GM20000 (cell line): ENCODE measurements at places on chromosomes 11 and 22.

DNA sequence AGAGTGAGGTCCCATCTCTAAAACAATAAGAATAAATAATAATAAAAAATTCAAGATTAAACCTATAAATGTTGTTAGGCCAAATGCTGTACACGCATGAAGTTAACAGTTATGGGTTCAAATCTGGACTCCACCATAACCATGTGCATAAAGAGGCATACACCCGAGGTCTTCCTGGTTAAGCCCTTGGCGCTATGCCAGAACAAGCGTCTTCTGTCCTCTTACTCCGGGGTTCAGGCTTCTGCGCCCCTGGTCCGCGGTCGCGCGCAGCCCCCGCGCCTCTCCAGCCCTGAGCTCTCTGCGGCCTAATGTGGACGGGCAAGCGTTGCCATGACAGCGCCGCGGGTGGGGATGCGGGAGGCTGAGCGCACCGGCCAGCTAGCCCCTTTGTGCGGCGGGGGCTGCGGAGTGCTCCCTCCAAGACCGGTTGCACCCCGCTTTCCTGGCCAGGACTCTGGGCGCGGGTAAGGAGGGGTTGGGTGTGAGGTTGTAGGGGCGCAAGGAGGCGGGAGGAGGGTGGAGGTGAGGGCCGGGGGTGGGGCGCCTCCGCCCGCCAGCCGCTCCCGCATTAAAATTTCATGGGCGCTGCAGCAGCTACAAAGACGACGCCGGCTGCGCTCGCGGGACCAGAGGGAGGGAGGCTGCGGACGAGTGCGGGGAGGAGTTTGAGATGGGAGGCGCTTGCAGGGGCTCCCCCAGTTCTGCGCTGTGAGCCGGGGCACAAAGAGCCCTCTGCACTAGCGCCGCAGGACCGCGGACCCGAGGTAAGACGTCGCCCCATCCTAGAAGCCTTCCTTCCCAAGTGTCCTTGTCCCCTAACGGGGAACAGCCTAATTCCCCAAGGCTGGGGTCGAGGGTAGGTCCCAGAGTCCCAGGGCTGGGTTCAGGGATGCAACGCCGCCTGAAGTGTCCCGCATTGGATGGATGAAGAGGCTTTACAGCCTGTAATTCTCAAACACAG lies at the start of gene MIAT:
MIAT (plus strand) TSS at position 698 of the 961 bp plus-strand sequence.
- DNase-seq: peak; percentile 83

GRCh38 chr22:35400501-35400790 lies 506 bp downstream of the MCM5 start:
- DNase-seq: no peak

GRCh38 chr22:17918840-17919239 lies 105.5 kb downstream of the MICAL3 start:
- DNase-seq: no peak

DNA sequence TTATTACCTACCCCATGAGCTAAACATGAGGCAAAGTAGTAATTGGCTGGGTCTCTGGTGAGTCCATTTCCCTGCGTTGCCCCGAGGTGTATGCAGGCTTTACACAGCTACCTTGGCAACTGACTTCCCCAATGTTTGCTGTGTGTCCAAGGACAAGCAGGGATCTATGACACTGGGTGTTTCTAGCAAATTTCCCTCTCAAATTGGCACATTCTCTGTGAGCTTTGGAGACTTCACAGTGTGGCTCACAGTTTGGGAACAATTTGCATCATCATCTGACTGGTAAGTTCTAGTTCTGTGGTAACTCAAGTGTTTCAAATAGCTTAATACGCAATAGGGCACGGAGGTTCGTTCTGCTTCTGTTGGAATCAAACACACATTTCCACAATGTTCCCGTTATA lies 12.5 kb downstream of the NNMT start:
- DNase-seq: no peak

GRCh38 chr11:110338684-110339083 lies 42.3 kb upstream of the RDX start:
- DNase-seq: no peak

GRCh38 chr11:34165786-34166555 lies 60.5 kb downstream of the NAT10 start:
- no peak for DNase-seq

GRCh38 chr11:83027794-83028193 lies 43.9 kb downstream of the RAB30 start:
- DNase-seq: no peak

DNA sequence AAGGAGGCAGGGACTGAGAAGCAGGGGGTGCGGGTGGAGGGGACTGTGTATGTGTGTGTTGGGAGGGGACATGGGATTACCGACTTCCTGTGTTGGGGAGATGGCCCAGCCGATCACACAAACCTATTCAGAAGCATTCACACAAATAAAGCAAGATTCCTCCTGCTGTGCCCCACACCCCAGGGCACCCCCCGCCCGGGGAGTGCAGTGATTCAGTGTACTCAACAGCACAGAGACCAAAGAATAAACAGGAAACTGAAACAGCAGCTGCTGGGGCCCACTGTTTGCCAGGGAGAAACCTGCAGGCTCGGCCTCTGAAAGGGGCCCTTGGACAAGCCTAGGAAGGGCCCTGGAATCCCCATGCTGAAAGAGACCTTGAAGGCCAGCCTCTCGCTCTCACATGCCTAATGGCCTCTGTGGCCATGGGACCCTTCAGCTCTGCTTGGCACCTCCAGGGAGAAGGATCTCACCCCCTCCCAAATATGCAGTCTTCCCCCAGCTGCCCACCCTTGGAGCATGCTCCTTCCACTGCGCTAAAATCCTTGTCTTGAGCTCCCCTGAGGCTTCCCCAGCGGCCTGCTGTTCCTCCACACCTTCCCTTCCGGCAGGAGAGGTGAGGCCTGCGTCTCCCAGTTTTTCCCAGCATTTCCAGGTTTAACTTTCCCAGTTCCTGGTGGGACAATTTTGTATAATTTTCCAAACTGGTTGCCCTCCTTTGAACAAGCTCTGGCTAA lies 72.9 kb downstream of the CSNK2A3 start:
- no peak for DNase-seq

- no peak for DNase-seq
These were observed at the start of gene CHST1 for GRCh38 chr11:45665206-45665932. CHST1 (minus strand) TSS chr11:45665622; CDS start chr11:45650923, 14,699 bp downstream.

- no peak for DNase-seq
These were observed 249.1 kb downstream of the TTC28 start for GRCh38 chr22:28430466-28431025.

DNA sequence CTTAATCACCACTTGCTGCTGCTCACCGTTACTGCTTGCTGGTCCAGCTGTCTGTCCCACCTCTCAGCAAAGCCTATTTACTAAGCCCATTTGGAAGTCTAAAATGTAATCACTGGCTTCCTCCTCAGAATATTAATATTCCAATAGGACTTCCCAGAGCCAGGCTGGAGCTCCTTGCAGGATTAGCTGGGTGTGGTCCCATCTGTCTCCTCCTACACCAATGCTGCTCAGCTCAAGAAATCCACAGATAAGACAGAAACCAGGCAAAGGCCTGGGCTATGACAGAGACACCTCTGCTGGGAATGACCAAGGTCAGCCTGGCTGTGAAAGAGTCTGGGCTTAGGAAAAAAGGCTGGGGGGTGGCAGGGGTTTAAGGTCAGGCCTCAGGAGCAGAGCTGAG lies 317.8 kb downstream of the BUD13 start:
- no peak for DNase-seq

DNA sequence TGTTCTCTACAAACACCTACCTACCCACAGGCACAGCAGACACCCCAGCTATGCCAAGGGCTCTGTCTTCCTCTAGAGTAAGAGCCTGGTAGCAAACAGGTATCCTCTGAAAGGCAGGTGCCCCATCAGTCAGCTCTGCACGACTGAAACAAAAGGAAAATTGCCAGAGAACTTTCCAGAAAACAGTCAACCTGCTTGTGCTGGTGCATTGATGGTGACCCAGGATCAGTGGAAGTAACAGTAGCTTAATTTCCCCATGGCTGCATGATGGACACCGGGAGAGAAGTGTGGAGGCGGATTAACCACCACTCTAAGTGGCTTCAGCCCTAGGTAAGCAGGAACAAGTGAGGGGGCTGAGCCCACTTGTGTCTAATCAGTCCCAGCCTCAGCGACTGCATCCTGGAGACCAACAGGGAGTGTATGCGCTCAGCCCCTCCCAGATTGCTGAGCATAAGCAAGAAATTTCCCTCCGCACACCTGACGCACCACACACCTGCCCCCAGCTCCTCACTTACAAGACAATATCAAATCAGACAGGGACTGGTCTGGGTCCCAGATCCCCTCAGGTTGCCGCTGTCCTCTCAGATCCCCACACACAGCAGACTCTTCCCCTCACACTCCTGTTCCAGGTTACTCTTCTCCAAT lies 70.7 kb upstream of the IGLL5 start:
- DNase-seq: no peak

- DNase-seq: no peak
These were observed 27.0 kb downstream of the ADA2 start for GRCh38 chr22:17192186-17192585.

DNA sequence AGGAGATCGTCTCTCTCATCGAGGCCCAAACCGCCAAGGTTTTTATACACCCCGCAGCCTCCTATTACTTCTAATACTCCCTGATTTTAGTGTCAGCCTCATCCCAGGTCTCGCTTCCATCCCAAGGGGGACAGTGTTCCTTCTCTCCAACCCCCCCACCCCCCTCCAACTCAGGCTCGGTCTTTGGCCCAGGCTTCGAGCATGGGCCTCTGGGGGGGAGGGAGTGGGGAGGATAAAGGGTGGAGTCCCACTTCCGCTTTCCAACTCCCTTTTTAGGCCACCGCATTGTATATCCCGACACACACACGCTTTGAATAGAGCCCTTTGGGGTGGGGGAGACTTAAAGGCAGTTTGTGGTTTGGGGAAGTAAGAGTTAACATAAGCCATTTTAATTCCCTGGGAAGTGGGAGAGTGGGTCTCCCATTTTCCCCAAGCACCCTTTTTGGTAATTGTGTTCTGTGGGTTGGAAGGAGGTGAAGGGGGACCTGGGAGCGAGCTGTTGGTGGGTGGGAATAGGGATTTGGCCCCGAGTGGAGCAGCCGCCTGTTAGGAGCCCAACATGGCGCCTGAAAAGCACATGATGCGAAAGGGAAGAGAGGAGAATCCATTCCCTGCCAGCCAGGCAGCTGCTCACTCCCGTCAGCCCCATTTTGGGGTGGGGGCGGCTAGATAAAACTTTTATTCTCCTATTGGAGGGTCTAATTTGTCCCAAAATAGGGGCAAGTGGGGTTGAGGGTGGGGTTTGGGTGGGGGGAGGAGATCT lies 844 bp downstream of the PCF11 start:
- DNase-seq: peak; percentile 21

- DNase-seq: no peak
These were observed 13.5 kb downstream of the NCF4 start for GRCh38 chr22:36874309-36874696.

DNA sequence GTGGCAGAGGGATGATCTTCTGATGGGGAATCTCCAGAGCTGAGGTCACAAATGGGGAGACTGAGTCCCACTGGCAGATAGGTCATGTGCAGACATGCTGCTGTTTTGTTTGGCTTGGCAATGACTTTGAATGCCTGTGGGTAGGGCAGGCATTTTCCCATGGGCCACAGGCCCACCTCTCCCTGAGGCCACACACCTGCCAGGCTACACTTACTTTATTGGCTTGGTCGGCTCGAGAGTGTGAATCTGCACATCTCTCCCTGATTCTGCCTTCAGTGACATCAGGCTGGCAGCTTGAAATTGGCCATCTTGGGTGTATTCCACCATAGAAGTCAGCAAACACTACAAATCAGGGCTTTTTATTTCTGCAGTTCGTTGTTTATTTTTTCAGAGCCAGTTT lies 91.5 kb downstream of the GRIK4 start:
- DNase-seq: no peak

DNA sequence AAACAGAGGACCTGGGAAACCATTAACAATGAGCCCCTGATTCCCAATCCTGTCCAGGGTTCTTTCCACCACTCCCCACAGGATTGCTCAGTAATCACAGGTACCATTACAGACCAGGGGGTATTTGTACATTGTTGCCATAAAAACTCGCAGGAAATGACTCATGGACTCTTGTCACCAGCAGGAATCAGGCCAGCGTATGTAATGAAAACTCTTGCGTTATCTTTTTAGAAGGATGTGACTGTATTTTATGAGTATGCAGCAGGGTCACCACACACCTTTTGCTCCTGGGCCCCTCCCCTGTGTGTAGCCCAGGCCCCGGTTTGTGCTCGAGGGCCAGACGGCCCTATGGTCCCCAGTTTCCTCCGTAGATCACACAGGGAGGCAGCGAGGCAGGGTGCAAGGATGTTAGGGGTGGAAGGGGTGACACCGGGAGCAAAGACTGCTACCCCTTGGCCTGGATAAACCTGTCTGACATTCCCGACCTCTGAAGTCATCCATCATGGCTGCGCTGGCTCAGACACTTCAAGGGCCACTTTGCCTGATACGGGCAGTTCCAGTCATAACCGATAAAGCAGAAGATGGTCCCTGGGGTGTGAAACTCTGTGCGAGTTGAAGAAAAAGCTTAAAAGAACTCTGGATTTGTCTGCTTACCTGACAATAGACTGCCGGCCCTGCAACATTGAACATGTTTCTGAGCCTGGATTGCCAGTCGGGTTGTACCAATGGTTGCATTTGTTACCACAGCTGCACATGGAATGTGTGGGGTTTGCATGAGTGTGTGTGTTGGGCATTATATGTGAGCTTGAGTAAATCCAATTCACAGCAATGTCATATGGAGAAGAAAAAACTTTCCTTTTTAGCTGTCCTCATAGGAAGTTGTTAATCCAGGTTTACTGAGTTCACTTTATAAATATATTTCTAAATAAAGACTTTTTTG lies 56.9 kb downstream of the MICAL2 start:
- DNase-seq: no peak

DNA sequence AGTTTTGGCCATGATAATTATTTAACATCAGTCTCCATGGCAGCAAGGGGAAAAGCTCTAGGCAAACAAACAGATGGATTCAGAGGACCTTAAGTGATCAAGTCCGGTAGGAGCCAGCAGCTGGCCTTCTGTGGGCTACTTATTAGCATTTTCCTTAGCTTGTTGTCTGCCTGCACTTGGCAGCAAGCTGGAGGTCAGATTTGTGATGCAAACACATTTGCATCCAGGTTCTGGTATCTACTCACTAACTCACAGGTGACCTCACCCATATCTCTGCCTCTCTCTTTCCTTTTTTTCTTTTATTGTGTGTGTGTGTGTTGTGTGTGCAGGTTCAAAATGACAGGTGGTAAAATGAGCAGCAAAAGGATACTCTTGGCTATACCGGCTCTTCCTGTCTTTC lies 32.3 kb downstream of the ARHGAP42 start:
- DNase-seq: no peak

- no peak for DNase-seq
These were observed at the start of gene OR52W1 for GRCh38 chr11:6199174-6199810. OR52W1 (plus strand) TSS chr11:6199224; CDS start chr11:6199224, 0 bp downstream.

- peak; percentile 4 for DNase-seq
These were observed 5.5 kb downstream of the CBX6 start for GRCh38 chr22:38866399-38867123.

- no peak for DNase-seq
These were observed 32.1 kb upstream of the ACR start for GRCh38 chr22:50705851-50706351.

GRCh38 chr11:108221911-108222573 lies 396 bp downstream of the NPAT start:
- no peak for DNase-seq

- DNase-seq: no peak
These were observed 7.8 kb downstream of the SEPTIN3 start for GRCh38 chr22:41976961-41977566.

- no peak for DNase-seq
These were observed 80.1 kb upstream of the E2F8 start for GRCh38 chr11:19320827-19321226.
